Activated T-cell treated with anti-CD3 and anti-CD28 coated beads, Interleukin-2, amount 50 U/mL, for 4 hours (primary cell): ENCODE measurements at places on chromosomes 6 and 20. TPM values are rescaled to one million over a fixed set of nuclear protein-coding genes. Genes with fewer than 3 reads are reported as not detected.

The RARS2 gene
- total RNA-seq: 19.6 TPM

The ZDHHC14 gene
- 5.7 TPM for total RNA-seq

The ZNF831 gene
- 2.5 TPM for total RNA-seq

The ID4 gene
- 0.08 TPM for total RNA-seq

- DNase-seq: no peak
These were observed 5.0 kb upstream of the APOBEC2 start for GRCh38 chr6:41047745-41048732.

DNA sequence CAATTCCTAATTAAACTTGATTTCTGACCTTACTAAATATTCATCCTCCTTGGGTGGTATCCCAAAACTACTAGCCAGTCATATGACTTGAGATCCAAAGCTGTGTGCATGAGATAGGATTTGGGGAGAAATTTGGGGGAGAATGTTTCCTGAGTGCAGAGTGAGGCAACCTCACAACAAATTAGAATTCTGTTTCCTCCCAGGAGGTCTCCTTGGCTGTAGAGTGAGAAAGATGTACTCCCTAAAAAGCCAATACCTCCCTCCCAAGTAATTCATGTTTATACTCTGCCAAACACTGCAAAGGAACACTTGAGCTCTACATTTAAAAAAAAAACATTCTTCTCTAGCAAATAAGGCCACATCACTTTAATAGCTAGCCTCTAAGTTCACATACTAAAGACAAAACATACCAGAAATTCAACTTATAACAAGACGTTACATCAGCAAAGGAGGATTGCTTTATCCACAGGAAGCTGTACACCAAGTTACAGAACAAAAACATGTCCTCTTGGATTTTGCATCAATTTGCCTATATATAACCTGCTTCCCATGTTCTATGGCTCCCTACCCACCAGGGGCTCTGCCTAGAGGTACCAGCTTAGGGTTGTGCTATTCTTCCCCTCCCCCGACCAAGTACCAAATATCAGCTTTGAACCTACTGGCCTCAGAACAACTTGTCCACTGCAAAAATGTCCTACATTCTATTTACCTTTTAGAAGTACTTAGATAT is 15.4 kb upstream of the TMEM30A start:
- DNase-seq: no peak

- DNase-seq: no peak
These were observed 140.5 kb downstream of the EYA2 start for GRCh38 chr20:47035026-47035590.

DNA sequence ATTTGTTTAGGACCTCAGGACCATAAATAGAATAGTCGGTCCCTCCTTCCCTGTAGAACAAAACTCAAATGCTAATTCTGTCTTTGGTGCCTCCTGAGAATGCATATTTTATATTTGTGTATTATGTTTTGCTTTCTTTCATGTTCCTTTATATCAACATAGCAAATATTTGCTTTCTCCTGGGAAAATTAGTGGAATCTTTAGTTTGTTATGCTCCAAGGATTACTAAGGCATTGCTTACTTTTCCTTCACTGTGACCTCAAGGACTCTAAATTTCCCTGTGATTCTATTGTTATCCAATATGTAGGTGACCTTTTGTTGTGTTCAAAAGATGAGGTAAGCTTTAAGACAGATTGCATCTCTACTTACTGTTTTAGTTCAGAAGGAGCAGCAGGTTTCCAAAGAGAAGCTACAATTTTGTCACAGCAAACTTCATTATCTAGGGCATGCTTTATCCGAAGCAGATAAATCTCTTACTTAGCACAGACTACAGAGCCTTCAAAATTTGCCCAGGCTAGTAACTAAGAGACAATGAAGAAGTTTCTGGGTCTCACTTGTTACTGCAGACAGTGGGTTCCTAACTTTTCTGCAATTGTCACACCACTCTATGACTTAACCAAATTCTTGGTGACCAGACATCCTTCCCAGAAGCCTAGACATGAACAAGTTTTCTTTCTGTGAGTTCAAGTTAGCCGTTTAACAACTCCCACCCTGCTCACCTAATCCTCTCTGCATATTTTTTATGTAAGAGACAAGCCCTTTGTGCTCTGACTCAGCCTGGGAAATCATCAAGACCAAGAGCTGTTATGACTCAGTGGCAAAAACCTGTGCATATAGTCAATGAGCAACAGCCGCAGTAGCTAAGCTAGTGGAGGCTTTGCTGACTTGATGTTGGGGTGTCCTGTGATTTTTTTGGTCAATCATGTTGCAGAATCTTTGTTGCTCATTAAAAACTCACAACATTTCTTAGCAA is 378.8 kb downstream of the QKI start:
- no peak for DNase-seq

GRCh38 chr6:159692303-159693127 is 526 bp downstream of the SOD2 start:
- DNase-seq: peak; percentile 51

DNA sequence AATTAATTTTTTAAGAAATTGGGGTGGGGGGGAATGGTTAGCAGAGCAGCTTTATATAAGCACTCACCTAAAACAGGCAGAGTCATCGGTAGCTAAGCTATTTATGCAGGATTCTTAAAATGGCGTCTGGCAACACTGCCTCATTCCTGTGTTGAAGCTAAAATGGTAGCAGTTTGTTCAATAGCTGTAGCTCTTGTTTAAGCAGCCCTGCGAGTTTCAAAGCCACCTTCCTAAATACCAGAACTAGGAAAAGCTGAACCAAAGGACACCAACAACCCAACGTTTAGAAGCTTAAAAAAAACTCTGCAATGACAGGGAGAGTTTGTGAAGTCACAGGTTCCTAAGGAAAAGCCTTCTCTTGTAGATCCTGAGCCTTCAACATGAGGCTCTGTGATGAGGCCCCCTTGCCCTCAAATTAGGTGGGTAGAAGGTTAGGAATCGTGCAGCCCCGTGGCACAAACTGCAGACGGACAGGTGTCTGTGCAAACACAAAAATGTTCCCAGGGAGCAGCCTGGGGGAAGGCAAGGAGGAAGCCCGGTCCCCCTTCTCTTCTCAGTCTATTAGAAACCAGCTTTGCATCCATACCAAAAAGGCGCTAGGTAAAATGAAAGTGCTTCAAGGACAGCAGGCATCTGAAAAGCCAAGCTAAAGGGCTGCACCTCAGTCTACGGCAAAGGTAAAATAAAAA is 4.7 kb downstream of the ZMYND8 start:
- DNase-seq: no peak

DNA sequence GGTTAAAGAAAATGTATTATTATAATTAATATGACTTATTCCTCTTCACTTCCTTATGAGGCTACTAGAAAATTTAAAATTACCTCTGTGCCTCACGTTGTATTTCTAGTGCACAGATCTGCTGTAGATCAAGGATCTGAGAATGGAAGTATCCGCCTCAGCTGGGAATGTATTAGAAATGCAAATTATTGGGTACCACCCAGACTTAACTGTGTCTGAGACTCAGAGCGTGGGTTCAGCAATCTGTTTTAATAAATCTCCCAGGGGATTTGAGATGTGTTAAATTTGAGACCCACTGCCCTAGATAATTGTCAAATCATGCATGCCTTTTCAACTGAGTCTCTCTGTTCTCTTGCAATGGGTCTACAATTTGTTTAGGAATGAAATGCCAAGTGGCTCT is 658.0 kb upstream of the NOX3 start:
- no peak for DNase-seq

DNA sequence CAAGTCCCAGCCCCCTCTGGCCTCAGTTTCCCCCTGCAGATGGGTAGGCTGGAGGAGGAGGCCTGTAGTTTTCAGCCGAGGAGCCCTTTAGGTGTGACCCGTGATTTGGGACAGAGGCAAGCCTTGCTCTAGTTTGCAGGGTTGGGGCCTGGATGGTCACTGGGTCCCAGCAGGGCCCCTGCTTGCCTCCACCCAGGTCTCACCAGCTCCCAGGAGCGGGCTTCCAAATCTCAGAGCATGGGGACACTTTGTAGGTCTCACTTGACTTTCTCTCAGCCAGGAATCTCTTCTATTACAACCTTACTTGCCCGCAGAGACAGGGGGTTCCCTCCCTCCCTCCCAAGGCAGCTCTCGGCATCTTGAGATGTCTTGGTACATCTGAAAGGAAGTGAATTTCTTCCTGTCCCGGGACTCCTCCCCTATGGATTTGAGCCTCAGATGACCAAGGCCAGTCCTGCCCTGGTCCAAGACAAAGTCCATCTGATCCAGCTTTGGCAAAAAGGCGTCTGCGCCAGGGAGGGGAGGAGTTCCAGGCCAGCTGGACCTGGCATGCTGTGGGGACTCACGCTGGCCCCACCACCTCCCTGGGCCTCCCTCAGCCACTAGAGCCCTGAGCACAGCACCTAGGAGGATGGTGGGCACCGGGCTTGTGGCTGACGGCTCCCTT is 47.4 kb downstream of the SRC start:
- DNase-seq: no peak

DNA sequence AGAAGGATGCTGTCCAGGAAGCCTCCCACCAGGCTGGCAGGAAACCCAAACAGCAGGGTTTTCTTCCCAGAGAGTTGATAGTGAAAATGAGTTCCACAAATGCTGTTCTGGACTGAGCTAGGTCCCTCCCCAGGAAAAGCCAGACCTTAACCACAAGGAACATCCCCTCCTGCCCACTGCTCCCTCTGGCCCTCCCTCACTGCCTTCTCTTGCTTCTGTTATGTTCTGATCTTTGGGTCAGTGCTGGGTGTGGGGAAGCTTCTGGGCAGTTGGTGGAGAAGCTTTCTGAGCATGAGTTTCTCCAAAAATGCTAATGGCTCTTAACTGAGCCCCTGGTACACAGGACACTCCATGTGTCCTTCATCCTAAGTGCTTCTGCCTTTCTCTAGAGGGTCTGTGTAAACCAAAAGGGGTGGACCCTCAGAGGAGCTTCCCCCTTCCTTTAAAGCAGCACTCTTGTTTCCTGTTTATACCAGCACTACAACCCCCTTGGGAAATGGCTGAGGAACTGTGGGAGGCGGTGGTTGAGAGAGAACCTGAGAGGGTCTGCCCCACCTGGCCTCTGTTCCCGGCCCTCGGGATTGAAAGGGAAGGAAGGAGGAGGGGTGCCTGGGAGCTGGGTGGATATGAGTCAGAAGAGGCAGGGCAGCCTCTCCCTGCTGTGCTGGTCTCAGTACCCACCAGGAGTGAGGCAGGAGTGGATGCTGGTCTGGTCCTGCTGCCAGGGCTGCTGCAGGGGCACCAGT is 42.0 kb downstream of the CDS2 start:
- no peak for DNase-seq

GRCh38 chr6:134186355-134186754 is 131.6 kb downstream of the SGK1 start:
- DNase-seq: no peak

- no peak for DNase-seq
These were observed 82.2 kb downstream of the BACH2 start for GRCh38 chr6:90214461-90214860.

DNA sequence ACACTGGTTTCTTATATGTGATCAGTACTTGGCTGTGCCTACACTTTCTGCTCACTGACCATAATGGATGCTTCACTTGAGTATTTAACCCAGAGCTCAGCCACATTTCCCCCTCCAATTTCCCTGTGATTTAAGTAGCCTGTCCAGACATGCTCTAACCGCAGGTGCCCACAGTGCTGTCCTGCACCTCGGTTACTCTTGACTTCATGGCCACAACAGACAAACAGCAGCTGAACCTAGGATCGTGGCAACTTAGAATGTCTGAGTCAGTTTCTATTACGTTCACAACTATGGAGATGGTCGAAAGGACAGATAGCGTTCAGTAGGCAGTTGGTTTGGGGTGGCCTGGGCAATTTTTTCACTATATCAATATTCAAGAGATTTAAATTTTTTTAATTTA is 306.9 kb upstream of the SGK1 start:
- no peak for DNase-seq

- no peak for DNase-seq
These were observed 1.1 kb upstream of the TBC1D32 start for GRCh38 chr6:121335087-121336008.

DNA sequence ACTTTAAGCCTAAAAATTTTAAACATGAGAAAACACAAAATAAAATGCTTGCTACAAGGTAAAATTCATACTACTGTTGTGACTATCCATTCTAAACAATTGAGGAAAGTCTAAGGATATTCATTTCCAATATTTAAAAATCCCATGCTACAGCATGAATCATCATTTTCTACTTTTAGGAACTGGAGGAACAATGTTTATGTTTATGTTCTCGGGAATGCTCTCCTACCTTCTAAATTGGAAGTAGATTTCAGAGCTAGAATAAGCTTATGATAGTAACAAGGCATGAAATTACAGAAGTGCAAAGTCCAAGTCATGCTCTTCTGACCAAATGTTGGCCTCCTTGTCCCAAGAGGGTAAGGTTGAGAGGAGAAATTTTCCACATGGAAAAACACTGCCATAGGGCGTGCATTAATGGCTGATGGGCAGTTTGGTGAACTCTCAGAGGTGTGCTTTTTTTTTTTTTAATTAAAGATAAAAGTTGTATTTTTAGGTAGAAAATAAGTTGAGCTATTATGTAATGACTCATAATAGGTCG is 6.0 kb upstream of the MYLK4 start:
- no peak for DNase-seq

DNA sequence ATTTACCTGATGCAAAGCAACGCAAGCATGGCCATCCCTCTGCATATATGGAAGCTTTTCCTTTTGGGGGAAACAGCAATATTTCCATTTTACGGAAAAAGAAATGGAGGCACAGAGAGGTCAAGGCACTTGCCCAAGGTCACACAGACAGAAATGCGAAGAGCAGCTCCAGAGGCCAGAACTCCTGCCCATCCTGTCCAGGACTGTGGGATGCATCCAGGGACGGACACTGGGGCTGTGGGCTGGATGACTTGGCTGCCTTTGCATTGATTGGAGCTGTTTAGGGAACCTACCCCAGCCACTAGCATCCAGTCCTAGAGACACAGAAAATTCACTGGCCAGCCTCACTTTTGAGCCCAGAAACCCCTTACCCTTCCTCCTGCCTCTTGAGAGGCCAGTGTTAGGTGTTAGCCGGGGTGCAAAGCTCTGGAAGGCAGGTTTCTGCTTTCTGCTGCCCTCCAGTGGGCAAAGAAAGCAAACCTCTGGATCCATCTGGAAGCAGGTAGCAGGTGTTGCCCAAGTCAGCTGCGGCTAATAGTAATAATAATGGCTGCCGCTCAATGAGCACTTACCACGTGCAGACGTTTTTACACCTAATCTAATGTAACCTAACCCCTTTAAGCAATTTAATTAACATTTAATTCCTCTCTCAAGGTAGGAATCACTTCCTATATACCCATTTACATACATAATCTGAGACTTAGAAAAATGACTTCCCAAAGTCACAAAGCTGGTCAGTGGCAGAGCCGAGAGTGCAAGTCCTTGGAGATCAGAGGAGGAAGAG is 31.7 kb upstream of the CCN5 start:
- peak; percentile 53 for DNase-seq

DNA sequence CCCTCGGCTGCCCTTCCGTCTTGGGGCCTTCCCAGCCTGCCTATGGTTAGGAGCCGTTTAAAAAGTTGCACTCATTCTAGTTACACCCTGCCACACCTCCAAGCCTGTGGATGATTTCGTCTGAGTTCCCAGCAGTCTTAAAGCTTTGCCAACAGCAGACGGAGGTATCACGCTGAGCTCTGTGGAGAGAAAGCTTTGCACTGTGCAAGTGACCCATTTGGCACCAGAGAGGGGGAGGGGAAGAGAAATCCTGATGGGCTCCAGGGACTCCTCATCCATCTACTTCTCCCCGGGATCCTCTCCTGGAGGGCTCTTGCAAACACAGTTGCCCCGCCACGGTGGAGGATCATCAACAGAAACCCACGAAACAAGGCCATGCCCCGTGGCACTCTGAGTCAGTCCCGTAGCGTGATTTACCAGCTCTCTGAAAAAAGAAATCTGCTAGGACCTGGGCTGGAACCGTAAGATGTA is 98.8 kb upstream of the CITED2 start:
- no peak for DNase-seq
